ENCODE measurements at places on chromosomes 3 and 15.

- DNase-seq: no peak
These were observed 135.2 kb downstream of the RYR3 start for GRCh38 chr15:33445984-33446383.

- DNase-seq: no peak
These were observed 22.1 kb downstream of the CLPX start for GRCh38 chr15:65163041-65163440.

DNA sequence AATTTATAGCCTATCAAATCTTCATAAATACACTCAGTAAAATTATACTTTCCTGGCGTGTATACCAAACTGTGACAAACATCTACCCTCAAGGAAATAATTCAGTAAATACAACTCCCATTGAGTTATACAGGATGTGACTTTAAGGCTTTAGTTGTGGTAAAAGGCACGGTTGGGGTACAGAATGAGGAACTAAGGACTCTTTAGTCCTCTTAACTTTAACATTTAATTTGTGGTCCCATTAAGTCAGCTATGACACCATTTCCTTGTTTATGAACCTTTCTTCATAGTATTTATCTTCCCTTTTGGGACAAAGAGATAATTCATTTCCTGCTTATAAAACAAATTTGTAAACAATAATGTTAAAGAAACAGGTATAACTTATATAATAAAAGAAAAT, 30.2 kb downstream of the IFT80 start:
- no peak for DNase-seq

DNA sequence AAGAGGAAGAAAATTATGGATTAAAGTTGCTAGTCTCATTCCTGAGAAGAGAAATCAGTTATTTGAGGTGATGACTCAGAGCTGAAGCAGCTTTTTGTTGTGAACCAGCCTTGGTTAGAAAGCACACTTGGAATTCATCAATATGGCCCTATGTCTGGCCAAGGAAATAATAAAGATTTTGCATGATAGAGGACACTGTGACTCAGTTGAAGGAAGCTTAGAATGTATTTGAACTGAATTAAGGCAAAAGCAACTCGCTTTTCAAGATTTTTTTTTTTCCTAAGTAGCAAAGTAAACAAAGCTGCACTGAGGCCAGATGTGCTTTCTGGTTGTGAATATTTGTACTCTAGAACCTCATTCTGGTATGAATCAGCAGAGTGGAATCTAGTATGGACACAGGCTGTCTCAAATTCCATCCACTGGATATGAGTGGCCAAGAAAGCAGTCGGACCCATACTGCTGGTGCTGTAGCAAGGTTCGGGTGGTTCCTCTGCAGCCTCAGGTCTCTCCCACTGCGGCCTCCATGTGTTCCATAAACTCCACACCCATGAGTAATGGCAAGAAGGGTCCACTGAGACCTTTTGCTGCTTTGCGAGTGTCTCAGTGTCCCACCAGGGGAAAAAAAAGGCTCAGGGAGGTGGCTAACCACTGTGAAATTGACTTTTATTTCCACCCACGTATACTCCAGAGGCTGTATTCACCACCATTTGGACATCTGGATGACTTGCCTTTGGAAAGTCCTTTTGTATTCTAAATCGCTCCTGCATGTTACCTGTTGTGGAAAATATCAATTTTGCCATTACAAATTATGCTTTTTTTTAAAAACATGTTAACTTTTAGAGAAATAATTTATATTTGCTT, 53.1 kb downstream of the TGFBR2 start:
- DNase-seq: no peak

- DNase-seq: no peak
These were observed 23.7 kb downstream of the SATB1 start for GRCh38 chr3:18401300-18401961.

GRCh38 chr3:128472449-128473179, 5.9 kb upstream of the DNAJB8 start:
- no peak for DNase-seq

- DNase-seq: no peak
These were observed 55.4 kb upstream of the SNRPN start for GRCh38 chr15:24899367-24899766.

- no peak for DNase-seq
These were observed 451 bp downstream of the CHCHD4 start for GRCh38 chr3:14124223-14124614.

DNA sequence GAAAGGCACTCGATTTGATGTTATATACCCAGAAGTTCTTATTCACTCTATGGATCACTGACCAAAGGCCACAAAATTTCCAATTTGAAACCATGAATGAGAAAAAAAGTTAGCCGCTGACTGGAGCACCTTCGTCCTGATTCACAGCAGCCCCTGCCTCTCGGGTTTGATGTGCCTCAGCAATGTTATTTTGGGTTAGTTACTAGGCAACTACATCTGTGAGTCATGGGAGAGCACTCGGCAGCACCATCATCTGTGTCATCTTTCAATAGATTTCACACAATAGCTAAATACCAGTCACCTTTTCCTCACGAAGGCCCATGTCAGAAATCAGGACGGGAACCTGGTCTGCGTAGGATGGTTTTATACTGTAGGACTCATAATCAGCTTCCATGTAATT, 269.2 kb downstream of the ZBBX start:
- DNase-seq: no peak

DNA sequence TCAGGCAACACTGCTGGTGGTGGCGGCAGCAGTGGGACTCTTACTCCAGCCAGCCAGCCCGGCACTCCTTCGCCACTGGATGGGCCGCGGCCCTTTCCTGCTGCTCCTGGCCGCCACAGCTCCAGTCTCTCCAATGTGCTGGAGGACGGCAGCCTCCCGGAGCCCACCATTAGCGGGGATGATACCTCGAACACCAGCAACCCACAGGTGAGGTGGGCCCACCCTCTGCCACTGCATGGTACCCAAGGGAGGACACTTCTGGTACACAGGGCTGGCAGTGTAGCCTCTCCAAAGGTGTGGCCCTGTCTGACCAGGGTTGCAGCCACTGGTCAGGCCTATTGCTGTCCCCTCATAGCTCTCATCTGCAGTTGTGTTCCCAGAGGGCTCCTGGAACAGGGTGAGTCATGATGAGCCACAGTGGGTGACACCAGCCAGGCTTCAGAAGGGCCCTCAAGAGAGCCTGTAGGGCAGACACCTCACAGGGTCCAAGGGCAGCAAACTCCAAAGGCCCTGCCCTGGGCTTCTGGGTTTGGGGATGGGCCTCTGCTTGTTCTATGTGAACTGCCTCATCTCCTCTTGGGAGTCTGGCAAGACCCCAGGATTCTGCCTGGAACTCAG, 20.8 kb downstream of the NBEAL2 start:
- DNase-seq: no peak

DNA sequence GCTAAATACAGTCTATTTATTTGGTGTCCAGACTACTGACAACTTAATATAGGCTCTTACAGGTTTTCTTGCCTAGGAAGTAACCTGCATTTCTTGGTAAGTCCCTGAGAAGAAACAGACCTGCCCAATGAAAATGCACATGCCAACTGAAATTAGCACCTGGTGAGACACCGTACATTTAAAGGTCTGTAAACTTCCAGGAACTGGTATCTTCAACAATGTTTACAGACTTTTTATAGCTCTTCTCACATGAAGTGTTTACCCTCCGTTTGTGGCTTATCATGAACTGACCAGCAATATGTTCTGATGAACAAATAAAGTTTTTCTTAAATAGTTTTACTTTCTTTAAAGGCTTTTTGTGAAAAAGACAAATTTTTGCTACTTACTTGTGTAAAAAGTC, 93.3 kb downstream of the PCCB start:
- no peak for DNase-seq

GRCh38 chr3:151093905-151094304, 8.4 kb downstream of the MED12L start:
- DNase-seq: no peak

DNA sequence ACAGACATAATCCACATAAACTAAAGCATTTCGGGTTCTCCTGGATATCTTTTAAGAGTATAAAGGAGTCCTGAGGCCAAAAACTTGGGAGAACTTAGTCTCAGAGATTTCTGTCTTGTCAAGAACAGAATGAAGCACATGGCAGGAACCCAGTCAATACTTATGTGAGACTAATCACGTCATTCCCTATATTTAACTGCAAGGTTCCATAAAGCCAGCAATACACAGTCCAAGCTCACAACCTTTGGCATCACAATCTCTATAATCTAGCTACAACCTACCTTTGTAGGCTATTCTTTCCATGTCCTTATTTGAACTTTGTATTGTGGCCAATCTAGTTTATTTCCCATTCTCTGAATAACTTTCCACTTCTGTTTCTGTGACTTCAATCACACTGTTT, 68.9 kb upstream of the CSPG5 start:
- no peak for DNase-seq

DNA sequence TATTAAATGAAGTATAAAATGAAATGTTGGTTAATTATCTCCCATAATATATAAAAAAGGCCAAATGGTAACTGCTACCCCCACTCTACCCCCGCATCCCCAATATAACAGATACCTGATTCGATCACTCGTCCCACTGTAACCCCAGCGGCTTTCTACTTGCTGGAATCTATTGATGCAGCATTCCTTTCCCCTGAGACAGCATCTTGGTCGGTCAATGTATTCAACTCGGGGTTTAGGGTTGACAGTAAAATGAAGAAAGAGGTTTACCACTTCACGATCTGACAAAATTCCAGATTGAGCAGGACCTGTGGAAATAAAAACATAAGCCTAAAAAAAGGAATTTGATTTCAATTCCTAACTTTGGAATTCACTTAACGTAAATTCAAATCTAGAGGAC, 18.6 kb upstream of the C15orf40 start:
- no peak for DNase-seq

GRCh38 chr3:72974956-72975355, 21.7 kb upstream of the PPP4R2 start:
- no peak for DNase-seq

- no peak for DNase-seq
These were observed 24.6 kb downstream of the ACAA1 start for GRCh38 chr3:38112378-38112761.

DNA sequence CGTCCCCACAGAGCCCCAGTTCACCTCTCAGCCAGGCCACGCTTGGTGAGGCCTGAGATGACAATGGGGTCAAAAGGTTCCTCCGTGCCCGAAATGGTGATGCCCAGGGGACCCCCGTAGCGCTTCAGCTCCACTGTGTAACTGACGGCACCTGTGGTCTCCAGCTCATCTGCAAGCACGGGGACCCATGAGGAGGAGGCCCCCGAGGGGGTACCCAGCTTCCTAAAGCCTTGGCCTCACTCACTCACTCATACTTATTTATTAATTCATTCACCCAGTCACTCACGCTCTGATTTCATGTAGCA, 30.4 kb downstream of the GRIP2 start:
- DNase-seq: no peak

- no peak for DNase-seq
These were observed 277.7 kb upstream of the ZNF717 start for GRCh38 chr3:76063019-76063418.

- DNase-seq: no peak
These were observed 83.3 kb downstream of the ANKRD28 start for GRCh38 chr3:15714448-15714847.

GRCh38 chr3:15579051-15579450, 22.3 kb downstream of the HACL1 start:
- DNase-seq: no peak

- no peak for DNase-seq
These were observed 146.1 kb downstream of the SUCNR1 start for GRCh38 chr3:152019508-152019907.

DNA sequence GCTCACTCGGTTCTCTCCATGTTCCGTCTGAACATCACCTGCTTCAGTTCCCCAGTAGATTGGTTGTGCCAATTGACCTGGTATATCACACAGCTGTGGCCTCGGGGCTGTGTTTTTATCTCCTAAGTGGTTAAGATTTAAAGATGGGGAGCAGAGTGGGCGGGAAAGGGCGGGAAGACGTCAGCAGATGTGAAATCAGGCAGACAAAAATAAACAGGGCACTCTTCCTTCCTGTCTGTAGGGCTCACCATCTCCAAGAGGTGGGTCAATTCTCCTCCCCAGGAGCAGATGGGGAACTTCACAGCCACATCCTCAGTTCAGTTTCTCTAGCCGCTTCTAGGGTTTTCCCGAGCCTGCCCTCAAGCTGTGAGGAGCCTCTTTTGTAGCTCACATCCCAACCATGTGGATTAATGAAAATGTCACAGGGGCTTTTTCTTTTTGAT, 26.8 kb upstream of the LIMD1 start:
- DNase-seq: no peak

DNA sequence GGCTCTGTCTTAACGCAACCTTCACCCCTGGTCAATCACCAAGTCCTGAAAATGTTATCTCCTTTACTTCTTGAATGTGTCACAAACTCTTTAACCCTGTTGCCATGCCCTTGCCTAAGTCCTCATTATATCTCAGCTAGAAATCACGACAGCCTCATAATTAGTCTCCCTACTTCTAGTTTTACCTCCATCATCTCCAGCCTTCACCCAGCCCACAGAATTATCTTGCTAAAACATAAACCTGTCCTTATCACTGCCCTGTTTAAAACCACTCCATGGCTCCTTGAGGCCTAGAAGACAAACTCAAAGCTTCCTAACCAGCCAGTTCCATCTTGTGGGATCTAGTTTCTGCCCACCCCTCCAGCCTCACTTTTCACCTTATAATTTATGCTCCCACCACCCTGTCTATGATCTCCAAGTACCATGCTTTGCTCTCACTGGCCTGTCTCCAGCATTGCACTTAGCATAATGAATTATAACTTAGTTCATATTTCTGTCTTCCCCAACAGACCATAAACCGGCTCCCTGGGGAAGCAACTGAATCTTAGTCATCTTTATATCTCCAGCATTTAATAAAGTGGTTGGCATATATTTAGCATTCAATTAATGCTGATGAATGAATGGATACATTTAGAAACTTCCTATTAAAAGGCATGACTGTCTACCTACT, 39.2 kb downstream of the GPR176 start:
- no peak for DNase-seq

GRCh38 chr15:77335298-77335697, 84.6 kb downstream of the PEAK1 start:
- DNase-seq: no peak

GRCh38 chr15:68365770-68366169, 66.2 kb downstream of the ITGA11 start:
- DNase-seq: no peak

DNA sequence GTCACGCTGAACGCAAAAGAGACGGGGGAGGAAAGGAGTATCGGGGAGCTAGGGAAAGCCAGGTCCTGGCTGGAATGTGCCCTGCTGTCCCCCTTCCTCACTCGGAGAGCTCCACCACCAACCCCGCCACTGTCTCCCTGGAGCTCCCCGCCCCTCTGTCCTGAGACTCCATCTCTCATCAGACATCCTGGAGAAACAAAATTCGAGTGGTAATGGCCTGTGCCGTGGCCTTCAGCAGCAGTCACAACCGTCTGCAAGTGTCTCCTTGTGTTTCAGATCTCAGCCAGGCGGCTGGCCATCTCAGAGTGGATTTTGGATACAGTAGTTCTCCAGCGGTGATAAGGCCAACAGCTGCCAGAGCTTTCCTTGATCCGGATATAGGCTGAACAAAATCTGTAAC, 76.9 kb downstream of the OCA2 start:
- no peak for DNase-seq

DNA sequence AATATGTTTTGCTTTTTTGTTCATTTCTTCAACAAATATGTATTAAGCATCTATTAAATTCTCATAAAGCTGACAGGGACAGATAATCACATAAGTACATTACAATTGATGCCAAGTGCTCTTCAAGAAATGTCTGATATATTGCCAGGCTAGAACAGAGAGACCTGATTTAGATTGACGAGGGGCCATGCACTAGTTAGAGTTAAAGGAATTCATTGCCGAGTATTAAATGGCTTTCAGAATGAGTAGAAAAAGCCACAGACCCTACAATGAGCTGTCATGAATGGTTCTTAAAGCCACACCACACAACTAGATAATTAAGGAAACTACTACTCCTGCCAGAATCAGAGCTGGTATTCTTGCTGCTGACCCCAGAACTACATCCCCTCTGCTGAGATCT, 250.2 kb upstream of the MME start:
- no peak for DNase-seq
